NCI-H1694 (cell line): ENCODE measurements at places on chromosomes 2 and 18.

- DNase-seq = peak; percentile 22
Observed at GRCh38 chr2:230068651-230069055, at the start of gene SLC16A14. SLC16A14 (minus strand) TSS chr2:230068924; CDS start chr2:230059352, 9,572 bp downstream.

DNA sequence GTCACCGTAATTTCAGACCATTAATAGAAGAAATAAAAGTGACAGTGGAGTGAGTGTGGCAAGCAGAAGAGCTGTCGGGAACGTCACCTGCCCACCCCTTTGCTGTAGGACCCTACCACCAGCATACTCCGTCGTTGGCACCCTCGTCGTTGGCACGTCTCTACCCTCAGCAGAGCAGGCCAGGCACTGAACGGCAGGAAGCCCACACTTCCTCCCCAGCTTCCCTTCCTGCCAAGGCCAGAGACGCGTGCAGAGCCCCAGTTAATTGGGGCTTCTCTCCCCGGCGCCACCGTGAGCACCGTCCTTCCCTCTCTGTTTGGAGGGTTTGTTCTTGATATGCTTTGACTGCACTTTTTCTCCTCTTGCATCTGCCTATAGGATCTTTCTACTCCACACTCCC lies 27.0 kb upstream of the NFATC1 start:
- no peak for DNase-seq

- DNase-seq = no peak
Observed at GRCh38 chr2:230457073-230457768, 41.2 kb downstream of the SP100 start.

GRCh38 chr2:112081262-112081661 lies 26.2 kb downstream of the TMEM87B start:
- DNase-seq = no peak

- DNase-seq = no peak
Observed at GRCh38 chr2:134623796-134624195, 95.0 kb downstream of the TMEM163 start.
